T-helper 22 cell (primary cell): ENCODE measurements at places on chromosomes 4 and X.

DNA sequence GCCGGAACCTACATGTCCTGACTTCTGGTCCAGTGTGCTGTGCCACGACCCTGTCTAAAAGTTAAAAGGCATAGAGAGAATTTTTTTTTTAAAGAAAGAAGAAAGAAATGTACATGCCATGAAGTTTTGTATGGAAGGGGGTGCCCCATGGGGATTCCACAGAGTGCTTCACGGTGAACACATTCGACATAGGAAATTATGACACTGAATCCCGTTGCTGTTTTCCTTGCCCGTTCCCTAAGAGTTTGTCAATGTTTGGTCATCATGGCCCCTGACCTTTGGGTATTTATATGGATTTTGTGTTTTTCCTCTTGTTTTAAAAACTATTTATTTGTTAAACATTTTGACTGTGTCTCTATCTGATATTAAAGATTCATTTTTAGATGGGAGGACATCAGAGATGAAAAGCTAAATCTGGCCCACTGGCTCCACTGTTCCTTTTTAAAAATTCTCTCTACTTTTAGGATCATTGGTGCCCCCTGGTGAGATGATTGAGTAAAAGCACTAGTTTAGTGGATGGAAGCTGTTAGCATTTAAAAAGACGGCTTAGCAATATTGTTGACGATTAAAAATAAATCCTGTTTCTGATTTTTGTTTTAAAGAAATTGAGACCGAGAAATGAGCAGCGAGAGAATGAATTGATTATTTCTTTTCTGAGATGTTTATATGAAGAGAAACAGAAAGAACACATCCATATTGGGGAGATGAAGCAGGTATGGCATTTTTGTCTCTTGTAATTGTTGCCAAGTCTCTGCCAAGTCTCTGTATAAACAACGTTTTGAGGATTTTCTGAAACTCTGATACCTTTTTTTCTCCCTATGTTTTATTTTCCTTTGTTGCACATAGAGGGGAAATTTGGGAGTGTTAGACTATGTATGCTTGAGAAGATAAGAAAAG is 75.0 kb downstream of the PTTG2 start:
- DNase-seq: no peak

DNA sequence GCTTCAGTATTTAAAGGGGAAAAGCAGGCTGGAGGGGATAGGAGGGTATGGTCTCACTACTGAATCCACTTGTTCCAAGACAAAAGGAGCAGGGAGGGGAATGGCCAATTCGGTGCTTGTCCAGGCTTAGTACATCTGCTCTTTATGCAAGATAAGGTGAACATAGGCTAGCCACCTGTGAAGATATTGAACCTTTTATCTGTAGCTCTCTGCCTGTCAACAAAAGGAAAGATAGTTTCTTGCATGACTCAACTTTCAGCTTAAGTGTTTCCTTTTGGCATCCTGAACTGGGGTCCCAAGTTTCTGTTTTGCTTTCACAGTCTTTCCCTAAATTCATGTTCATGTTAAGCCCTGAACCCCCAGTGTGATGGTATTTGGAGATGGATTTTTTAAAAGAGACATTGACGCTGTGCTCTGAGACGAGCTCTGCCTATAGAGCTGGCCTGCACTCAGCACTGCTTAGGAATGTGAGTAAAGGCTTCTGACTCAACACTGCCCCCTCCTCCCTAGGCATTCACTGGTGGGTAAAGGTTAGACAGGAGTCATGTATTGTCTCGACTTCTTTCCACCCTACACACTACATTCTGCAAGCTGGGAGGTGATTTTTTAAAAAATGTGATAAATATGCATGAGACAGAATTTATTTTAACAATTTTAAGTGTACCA is 28.2 kb downstream of the FAM149A start:
- no peak for DNase-seq

DNA sequence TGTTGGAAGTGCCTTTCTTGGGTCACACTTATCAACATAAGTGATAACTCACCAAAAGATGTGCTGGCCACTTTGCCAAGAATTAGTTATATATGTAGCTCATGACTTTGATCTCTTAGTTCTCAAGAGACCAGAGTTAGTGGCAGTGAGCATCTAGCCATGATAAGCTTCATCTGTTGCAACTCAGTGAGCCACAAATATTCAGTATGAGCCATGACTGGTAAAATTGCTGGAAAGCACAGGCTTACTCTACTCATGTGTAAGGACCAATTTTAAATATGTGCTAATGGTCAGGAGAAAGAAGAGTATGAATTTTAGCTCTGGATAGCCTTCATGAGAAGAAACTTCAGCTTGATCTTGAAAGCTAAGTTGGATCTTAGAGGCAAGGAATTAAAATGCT is 59.4 kb upstream of the TLL1 start:
- no peak for DNase-seq

- no peak for DNase-seq
Measured at GRCh38 chrX:19789376-19789775, 98.0 kb downstream of the SH3KBP1 start.

- DNase-seq: no peak
Measured at GRCh38 chr4:2289955-2290333, 28.0 kb upstream of the MXD4 start.

GRCh38 chr4:113739197-113739596 is 22.3 kb downstream of the CAMK2D start:
- DNase-seq: no peak

GRCh38 chr4:119854364-119854763 is 212.3 kb downstream of the MAD2L1 start:
- no peak for DNase-seq

GRCh38 chrX:71659342-71659741 is 8.0 kb upstream of the LOC101059915 start:
- DNase-seq: no peak

DNA sequence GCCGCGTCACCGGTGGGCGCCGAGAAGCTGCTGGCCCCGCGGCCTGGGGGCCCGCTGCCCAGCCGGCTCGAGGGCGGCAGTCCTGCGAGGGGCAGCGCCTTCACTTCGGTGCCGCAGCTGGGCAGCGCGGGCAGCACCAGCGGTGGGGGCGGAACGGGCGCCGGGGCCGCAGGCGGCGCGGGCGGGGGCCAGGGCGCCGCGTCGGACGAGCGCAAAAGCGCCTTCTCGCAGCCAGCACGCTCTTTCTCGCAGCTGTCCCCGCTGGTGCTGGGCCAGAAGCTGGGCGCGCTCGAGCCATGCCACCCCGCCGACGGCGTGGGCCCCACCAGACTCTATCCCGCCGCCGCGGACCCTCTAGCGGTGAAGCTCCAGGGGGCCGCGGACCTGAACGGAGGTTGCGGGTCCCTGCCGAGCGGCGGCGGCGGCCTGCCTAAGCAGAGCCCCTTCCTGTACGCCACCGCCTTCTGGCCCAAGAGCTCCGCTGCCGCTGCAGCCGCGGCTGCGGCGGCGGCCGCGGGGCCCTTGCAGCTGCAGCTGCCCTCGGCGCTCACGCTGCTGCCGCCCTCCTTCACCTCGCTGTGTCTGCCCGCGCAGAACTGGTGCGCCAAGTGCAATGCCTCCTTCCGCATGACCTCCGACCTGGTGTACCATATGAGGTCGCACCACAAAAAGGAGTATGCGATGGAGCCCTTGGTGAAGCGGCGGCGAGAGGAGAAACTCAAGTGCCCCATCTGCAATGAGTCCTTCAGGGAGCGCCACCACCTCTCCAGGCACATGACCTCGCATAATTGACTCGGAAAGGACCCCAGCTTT is 5.6 kb downstream of the PRDM8 start:
- DNase-seq: peak; percentile 42

GRCh38 chrX:9378980-9379696 is 85.7 kb upstream of the TBL1X start:
- no peak for DNase-seq

DNA sequence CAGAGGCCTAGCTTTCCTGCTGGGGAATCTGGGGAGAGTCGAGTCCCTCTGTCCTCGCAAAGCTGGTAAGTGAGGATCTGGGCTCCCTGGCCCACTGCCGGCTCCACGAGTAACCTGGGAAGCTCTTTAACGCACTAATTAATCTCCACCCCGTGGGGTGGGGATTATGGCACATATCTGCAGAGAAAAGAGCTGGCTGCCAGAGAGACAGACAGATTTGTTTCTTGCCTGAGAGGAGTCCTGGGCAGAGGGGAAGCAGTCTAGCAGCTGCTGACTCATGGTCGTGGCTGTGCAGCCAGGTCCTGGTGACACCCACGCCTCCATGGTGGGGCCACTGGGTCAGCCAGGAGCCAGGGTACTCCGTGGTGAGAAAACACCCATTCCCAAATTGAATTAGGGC is 14.0 kb downstream of the SORCS2 start:
- DNase-seq: no peak

- no peak for DNase-seq
Measured at GRCh38 chr4:138734746-138735145, 280.8 kb upstream of the NOCT start.

- no peak for DNase-seq
Measured at GRCh38 chr4:46387956-46388355, 2.0 kb downstream of the GABRA2 start.

DNA sequence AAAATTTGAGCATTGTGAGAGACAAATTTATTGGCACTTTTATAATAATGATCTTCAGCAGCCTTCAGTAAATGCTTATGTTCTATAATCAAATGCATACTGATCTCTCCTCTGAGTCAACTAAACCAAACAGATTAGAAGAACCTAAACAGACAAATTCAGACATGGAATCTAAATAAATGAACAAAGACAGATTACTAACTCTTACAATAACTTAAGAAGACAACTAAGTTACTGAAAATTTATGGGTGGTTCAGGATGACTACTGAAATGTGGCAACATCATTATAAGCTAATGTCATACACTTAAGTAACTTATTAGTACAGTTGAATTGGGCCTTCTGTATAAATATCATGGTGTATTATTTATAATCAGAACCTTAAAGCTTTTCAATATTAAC is 127.3 kb downstream of the NEK1 start:
- DNase-seq: no peak

GRCh38 chr4:172356016-172356415 is 542.8 kb downstream of the GALNTL6 start:
- DNase-seq: no peak

GRCh38 chrX:118802857-118803256 is 20.8 kb upstream of the ZCCHC12 start:
- no peak for DNase-seq

- no peak for DNase-seq
Measured at GRCh38 chr4:47856713-47857112, 18.8 kb upstream of the CORIN start.

- DNase-seq: no peak
Measured at GRCh38 chrX:13533726-13534125, 35.7 kb upstream of the EGFL6 start.

DNA sequence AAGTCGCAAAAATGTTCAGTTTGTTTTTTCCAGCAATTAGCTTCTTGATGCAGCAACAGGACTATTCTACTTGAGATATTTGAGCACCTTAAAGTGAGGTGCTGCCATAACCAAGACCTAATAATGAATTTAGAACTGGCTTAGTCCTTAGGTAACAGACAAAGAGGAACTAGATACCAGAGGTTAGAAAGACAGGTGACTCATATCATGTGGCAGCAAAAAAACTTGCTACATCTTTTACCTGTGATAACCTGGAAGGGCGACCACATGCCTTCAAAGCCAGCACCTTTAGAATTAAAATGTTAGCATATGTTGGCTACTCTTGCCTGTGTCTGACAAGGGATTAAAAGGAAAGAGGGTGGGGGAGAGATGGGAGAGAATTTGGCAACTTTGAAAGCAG is 90.4 kb downstream of the ARHGAP6 start:
- no peak for DNase-seq

DNA sequence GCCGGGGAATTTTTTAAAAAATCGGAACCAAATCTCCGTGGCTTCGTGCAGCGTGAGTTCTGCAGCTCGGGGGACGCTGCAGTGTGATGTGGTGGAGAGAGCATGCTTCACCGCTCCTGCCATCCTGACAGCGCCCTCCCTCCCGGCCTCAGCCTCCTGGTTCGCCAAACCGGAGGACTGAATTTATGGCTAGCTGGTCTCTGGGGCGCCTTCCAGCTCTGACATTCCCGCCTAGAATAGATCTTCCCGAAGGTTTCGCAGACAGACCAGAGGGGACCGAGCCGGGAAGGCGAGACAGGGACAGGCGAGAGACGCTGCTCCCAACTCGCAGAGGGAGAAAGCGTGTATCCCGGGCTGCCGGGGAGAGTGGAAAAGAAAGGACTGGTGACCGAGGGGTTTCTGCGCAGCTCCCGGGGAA is 25.9 kb downstream of the HOPX start:
- no peak for DNase-seq
